ENCODE measurements at places on chromosomes 6 and 20.
A peak's percentile ranks its signal among the peaks of the same experiment; 100 is the strongest.

DNA sequence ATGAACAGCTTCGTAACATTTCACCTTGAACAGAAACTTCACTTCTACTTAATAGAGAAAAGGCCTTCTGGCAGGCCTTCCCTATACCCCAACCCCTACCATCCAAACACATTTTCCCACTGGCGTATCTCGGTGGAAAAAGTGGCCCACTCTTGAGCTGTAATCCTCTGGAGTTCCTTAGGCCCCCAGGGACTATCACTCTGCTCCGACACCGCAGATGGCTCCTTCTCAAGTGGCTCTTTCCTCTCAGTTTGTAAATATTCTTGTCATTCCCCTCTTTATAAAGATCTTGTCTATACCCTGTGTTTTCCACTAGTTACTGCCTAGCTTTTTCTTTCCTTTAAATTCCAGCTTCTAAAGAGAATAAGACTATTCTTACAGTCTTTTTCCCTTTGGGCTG lies 108.7 kb downstream of the MYB start:
- no peak for DNase-seq

GRCh38 chr6:14292119-14292518 lies 174.5 kb downstream of the CD83 start:
- no peak for DNase-seq

DNA sequence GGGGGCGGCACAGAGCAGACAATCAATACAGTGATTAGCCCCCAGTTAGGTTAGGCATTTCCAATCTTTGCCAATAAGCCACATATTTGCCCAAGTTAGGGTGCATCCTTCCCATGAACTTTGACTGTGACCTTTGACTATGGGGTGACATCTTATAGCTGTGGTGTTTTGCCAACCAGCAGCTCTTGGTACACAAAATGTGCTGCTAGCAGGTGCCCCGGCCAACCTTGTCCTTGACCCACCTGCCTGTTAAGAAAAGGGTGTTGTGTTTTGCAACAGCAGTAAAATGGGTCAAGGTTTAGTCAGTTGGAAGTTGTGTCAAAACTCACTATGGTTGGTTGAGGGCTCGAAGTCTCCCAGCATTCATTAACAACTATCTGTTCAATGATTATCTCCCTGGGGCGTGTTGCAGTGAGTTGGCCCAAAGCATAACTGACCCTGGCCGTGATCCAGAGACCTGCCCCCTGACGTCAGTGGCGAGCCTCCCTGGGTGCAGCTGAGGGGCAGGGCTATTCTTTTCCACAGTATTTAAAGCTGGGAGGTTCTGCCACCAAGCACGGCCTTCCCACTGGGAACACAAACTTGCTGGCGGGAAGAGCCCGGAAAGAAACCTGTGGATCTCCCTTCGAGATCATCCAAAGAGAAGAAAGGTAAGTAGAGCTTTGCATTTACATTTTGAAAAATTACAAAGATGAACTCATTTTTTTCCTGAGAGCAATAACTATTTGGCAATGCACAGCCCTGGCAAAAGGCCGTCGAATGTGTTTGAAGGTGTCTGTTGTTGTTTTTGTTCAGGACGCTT lies at the start of gene PCK1:
Gene PCK1 (plus strand): TSS at position 557 of the 802 bp plus-strand sequence. CDS start 302 bp downstream, outside the sequence.
- DNase-seq: no peak

DNA sequence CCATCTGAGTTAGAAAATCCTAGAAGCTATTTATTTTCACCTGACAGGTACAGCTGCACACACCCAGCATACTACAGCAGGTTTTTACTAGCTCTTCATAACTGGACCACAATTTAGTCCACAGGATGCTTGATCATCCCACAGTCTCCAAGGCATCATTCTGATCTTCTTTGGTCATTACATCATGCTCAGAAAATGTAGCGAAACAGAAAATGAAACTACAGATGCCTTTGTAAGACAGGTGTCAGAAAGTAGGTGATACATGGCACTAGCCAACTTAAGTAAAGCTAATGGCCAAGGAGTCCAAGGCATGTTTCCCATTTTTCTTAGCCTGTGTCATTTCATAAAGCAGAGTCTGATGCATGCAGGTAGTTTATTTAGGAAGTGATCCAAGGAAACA lies 102.3 kb downstream of the HTR1B start:
- no peak for DNase-seq

- no peak for DNase-seq
These were observed 1153.3 kb upstream of the EYS start for GRCh38 chr6:66860328-66860727.

GRCh38 chr6:122798099-122798641 lies 9.1 kb downstream of the SMPDL3A start:
- DNase-seq: no peak

- DNase-seq: no peak
These were observed 129.9 kb downstream of the CRYBG1 start for GRCh38 chr6:106490436-106490835.

- DNase-seq: no peak
These were observed 465.9 kb upstream of the RNF217 start for GRCh38 chr6:124496334-124496733.

DNA sequence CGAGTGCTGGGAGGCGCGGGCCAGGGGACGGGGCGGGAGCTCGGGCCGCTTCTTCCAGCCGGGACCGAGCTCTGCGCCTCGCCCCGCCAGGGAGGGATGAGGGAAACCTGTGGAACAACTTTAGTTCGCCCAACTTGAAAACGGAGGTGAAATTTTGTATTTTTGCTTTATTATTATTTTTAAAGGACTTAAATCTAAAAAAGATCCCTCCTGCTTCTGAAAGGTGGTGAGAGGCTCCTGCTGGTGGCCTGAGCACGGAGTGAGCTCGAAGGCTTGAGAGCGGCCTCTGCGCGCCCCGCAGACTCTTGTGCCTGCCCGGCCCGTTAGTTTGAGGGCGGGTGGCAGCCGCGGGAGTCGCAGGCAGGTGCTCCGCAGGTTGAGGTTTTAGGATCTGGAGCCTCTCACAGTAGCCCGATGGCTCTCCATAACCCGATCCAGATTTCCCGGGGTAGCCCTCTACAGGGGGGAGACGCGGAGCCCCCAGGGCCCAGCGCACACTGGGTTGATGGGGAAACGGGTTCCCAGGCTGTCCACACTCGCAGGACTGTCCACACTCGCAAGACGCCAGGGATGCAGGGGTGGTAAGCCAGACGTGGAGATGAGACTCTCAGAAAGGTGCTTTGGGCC lies 46.2 kb upstream of the SUPT3H start:
- peak; percentile 77 for DNase-seq

- DNase-seq: no peak
These were observed 67.7 kb upstream of the NOTCH4 start for GRCh38 chr6:32291543-32291942.

DNA sequence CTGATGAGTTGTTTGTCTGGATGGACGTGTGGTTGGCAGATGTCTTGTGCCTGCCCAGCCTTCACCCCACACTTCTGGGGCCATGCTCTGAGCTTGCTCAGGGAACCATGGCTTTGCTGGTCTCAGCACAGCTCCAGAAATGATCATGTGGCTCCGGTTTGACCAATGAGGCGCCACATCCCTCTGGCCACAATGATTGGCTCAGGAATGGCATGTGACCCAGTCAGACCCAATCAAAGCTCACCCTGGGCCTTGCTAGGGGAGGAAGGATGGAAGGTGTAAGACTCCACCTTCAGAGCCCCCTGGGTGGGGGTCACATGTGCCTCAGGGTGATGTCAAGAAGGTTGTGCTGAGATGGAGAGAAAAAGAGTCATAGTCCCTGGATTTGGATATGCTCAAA lies 281.6 kb upstream of the SULF2 start:
- DNase-seq: no peak

DNA sequence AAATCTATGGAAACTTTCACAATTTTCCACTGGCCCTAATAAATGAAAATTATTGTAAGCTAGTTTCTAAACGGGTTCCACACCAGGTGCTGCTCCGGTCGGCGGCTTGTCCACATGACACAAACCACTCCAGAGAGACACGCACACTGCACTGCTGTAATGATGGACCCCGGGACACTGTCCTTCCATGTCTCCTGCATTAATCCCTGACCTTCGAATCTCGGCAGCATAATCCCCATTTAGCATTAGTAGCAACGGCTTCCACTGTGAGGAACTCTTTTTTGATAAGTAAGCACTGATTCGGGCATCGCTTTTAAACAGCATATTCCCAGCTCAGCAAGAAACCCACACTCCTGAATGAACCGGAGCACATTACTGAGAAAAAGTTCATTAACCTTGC lies 43.5 kb downstream of the INSM1 start:
- DNase-seq: no peak

- no peak for DNase-seq
These were observed 44.2 kb upstream of the RNF24 start for GRCh38 chr20:4059606-4060005.

DNA sequence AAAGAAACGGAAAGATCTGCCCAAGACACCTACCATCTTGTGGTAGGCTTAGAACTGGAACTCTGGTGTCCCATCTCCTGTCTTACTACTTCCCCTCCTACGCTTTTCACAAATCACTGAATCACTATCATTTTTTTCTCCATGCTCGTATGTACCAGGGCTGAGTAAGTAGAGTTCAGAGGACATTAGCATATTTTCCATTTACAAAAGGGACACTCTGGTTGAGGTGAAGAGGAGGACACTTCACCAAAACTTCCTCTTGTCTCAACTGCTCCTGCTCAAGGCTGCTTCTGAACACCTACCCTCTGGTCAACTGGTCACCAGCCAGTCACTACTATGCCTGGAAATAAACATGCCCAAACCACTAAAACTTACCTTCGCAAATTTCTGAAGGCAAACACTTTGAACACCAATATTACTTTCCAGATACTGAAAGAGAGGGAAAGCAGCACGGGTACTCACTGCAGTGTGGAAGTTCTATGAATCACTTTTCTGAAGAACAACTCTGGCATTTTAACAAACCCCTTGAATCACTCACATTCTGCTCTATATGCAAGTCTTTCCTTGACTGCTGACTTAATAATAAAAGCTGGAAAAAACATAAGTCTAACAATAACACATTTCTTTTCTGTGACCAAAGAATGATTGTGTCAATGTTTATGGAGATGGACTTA lies 123.3 kb downstream of the INSM1 start:
- no peak for DNase-seq

GRCh38 chr6:142722012-142722411 lies 223.0 kb downstream of the HIVEP2 start:
- DNase-seq: no peak

DNA sequence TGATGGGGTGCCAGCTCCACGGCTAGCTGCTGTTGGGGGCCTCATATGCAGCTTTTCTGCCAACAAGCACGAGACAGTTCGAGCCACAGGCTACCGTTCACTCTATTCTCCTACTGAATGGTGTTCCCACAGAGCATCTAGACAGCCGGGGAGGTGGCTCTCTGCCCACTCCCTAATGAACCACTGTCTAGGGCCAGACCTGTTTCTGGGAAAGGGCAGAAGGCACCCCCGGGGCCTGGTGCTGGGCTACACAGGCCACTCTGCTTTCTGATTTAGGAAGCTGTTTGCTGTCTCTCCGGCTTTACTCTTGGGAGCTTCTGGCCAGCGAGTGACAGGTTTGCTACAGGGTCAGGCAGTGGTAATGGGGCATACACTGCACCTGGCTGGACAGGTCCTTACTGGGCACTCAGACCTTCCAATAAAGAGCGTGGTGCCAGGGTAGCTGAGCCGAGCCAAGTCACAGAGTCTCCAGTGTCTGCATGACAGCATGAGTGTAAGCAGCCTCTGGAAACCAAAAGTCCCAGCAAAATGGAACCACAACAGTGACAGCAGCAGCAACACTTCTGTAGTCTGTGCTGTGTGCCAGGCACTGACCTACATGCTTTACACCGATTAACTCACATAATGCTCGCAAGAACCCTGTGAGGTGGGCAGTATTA lies 8.4 kb downstream of the CCDC167 start:
- DNase-seq: no peak

DNA sequence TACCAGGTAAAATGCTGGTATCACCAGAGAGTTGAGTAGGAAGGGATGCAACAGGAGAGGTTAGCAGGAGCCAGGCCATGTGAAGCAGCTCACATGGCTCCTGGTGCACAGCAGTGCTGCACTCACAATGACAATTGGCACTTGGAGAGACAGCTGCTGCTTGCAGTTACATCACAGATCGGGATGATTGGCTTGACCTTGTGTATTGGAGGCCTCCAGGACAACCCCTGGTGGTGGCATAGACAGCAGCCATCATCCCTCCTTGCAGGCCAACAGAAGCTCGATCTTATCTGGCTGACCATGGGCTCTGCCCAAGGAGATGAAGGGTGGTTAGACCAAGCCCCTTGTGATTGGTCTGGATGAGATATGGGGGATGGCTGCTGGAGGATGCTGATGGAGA lies 73.0 kb downstream of the EYA2 start:
- DNase-seq: no peak

DNA sequence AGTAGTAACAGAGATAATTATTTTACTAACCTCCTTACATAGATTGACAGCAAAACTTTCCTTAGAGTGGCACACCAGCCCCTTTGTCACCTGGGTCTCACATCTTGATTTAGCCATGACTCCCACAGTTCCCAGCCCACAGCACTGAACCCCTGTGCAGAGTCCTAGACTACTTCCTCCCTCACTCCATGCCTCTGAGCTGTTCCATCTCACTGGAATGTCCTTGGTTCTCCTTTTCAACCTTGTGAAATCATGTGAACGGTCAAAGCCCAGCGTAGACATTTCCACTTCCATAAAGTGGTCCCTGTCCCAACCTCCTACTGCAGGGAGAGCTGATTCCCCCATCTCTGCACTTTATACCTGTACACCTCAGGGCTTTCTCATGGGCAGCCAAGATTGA lies 19.7 kb downstream of the CGA start:
- no peak for DNase-seq

DNA sequence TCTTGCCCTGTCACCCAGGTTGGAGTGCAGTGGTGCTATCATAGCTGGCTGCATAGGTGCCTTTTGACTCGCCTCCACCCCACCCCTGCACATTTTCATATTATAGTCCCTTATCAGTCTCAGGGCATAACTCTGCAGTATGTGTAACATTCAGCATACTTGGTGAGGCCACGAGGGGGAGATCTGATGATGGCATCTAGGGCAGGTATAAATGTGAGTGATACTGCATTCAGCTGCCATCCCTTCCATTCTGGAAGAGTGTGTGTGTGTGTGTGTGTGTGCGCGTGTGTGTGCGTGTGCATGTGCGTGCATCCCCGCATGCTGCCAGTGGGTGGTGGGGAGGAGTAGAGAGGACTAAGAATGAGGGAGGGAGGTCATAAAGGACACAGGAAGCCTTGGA lies 81.4 kb downstream of the JARID2 start:
- no peak for DNase-seq

DNA sequence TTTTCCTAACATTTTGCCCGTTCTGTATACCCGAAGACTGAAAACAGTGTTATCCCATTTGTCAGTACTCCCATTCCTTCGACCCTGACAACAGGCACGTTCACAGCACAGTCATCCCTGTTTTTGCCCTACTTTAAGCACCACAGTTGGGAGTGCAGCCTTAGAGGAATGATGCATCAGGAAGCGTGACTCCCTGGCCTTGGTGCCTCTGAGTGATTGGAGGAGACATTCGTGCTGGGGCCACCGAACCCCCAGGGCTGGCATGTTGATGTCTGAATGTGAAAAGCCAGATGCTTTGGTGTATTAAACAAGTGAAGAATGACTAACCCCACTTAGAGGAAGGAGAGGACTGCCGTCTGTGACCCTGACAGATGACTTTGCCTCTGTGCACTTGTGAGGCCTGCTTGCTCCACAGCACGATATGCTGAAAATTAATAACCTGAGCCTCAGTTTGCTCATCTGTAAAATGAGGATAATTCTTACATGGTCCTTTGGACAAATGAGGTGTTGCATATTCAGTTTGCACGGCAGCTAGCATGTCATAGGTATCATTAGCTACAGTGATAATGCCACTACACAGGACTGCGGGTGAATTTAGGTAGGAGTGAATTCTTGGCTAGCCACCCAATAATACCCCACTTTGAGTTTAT lies 36.0 kb downstream of the STK35 start:
- no peak for DNase-seq
